HCEC 1CT (cell line): ENCODE measurements at places on chromosomes 6 and 20.

DNA sequence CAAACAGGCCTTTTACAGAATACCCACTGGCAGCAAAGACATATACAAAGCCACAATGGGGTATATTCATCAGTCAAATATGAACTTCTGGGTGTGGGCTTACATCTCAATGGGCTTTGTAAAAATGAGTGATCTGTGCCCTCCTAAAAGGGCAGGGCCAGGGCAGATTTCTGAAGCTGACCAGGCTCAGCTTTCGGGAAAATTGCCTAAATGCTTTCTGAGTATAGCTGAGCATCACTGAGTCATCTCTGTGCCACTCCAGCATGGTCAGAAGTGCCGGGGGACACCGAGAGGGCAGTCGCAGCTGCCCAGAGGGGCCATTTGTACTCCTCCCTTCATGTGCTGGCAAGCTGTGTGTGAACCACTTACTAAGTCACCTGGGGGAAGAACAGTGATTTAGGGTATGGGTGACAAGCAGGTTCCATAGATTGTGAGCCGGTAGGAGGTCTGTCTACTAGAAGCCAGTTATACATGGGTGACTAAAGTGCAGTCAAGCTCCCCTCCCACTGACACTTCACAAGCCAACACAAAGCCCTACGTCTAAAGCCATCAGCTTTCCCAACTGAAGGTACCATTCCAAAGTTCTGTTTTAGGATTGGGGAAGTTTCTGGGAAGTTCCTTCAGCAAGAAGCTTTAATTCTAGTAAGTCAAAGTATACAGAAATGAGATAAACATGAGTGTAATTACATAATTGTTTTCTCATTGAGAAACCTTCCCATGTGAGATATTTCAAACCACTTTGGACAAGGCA lies 147.6 kb upstream of the TAB2 start:
- DNase-seq = no peak

- no peak for DNase-seq
Observed at GRCh38 chr20:34863421-34863965, 9.2 kb downstream of the GGT7 start.

- DNase-seq = no peak
Observed at GRCh38 chr6:40753675-40754448, 166.7 kb upstream of the LRFN2 start.

DNA sequence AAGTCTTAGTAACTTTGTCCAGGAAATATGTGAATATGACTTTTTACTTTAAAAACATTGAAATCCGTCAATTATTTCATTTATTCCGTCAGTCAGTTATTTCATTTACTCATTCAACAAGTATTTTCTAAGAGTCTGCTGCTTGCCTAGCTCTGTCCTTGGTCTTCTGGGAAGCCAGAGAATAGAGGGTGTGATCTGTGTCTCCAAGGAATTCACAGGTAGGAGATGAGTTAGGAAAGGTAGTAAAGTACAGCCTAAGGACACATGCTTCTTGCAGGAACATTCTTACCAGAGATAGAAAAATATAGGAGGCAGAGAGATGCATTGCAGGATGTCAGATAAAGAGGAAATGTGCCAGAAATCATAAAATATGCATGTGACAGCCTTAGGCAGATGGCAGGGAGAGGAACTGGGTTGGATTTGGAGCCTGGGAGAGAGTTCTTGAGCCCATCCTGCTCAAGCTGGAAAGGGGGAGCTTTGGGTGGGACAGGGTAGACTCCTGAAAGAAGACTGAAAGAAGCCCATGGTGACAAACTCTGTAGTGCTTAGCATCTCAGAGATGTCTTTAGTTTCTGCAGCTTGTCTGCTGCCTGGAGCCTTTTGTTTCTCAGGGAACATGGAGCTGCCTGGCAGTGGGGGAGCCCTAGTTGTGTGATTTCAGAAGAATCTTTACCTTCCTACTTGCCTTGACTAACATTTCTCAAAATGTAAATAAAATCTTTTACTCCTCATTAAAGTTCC lies 3.5 kb downstream of the SH3BGRL2 start:
- DNase-seq = no peak

GRCh38 chr6:108675226-108676200 lies 114.8 kb downstream of the FOXO3 start:
- DNase-seq = no peak

- no peak for DNase-seq
Observed at GRCh38 chr6:69146385-69146784, 511.3 kb downstream of the ADGRB3 start.

DNA sequence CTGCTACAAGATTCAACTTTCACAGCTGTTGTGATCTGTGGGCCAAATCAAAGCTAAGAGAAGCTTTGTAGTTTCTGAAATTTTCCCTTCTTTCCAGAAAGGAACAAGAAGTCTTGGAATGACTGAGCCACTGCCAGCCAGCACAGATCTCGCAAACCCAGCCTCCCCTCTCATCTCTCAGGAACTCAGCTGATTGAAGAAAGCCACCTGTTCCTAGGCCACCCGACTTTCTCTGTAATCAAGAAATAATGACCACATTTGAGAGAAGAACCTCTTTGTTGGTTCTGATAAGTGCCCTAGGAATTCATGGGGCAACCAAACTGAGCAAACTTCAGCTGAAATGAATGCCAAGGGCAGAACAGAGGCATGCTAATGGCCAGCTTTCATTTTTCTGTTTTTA lies 61.7 kb downstream of the HDGFL1 start:
- no peak for DNase-seq

- DNase-seq = no peak
Observed at GRCh38 chr20:5067877-5068645, 51.7 kb downstream of the PCNA start.

DNA sequence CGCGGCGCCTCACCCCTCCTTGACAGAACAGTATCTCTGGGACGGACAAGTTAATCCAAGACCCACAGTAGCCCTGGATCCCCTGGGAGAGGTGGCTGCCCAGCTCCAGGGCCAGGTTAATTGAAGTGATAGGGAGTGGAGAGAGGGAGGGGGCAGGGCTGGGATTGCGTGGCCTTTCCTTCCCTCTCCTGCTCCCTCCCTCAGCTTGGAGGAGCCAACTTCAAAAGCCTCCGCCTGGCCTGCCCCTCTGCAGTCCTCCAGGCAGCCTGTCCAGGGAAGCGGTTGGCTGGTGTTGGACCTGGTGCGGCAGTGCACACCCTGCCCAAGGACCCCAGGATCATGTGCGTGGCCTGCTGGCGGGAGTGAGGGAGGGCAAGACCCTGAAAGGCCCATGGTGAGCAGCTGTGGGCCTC lies at the start of gene C20orf204:
TSS of gene C20orf204 (plus strand) at position 250 of the 413 bp plus-strand sequence. CDS start at position 392, 142 bp downstream.
- no peak for DNase-seq

DNA sequence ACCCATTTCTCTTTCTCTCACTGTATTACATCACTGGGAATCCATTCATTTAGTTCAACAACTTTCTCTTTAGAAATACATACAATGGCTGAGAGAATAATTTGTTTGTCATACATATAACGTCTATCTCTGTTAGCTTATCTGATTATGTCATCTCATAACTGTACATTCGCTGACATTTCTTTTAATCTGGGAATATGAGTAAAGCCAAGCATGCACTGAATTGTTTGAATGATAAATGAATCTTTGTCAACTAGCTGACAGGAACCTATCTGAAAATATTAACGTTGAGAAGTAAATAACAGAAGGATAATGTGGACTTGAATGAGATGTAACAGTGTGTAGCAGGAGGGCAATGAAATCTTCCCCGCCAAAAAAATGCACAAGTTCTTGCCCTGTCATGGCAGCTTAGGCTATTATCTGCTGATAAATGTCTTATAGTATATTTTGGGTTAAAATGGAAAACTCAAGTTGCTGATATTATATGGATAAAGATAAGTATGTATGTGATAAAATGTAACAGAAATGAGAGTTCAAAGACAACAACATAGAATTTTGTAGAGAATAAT lies 581.2 kb upstream of the ADGRB3 start:
- no peak for DNase-seq

GRCh38 chr6:148760568-148761526 lies 14.0 kb downstream of the UST start:
- peak; percentile 88 for DNase-seq

GRCh38 chr20:41992481-41992880 lies 374.3 kb upstream of the CHD6 start:
- no peak for DNase-seq

GRCh38 chr6:108565091-108565766 lies 4.5 kb downstream of the FOXO3 start:
- peak; percentile 16 for DNase-seq

DNA sequence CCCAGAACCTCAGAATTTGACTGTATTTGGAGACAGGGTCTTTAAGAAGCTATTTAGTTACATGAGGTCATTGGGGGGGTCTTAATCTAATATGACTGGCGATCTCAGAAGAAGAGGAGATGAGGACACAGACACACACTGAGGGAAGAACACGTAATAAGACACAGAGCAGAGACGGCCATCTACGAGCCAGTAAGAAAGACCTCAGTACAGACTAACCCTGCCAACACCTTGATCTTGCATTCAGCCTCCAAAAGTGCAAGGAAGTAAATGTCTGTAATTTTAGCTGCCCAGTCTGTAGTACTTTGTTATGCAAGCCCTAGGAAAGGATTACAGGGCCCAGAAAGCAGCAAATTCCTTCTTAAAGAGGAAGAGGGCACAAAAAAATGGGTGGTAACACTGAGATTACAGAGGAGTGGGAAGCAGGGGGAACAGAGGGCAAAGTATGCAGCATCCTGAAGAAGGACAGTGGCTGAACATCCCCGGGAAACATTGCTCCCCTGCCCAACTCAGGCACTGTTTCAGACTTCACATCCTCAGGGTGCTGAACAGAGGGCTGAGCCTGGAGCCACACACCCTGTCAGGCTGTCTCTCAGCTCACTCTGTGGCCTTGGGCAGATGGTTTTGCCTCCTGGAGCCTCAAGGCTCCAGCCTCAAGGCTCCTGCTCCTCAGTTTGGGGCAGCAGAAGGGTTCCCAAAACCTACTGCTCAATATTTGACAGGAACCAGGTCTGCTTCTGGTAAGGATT lies 27.9 kb upstream of the SIRPG start:
- no peak for DNase-seq

DNA sequence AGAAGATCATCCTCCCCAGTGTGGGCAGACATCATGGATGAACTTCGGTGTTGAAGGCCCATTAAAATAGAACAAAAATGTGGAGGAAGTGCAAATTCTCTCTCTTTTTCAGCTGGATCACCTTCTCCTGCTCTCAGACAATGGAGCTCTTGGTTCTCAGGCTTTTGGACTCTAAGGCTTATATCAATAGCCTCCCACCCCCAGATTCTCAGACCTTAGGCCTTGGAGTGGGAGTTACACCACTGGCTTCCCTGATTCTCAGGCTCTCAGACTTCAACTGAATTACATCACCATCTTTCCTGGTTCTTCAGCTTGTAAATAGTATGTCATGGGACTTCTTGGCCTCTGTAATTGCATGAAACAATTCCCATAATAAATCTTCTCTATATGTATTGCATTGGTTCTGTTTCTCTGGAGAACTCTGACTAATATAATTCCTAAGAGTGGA lies 36.6 kb downstream of the NSFL1C start:
- DNase-seq = peak; percentile 94

DNA sequence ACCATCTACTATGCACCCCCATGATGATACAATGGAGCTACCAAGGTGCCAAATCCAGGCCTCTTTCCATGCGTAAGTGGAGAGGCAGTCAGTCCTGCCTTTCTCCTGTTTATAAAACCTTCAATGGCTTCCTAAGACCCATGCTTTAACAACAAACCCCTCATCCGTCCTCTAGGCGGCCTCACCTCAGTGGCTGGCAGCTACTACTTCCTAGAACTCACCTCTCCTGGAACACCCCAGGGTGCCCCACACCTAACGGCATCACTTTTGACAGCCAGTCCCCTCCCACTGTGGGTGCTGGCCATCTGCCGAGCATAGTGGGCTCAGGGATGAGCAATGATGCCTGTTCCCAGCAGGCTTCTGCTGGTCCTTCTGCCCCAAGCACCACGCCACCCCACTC lies 80.0 kb upstream of the TAB2 start:
- no peak for DNase-seq

GRCh38 chr20:53513489-53514298 lies 79.9 kb downstream of the ZNF217 start:
- DNase-seq = no peak

DNA sequence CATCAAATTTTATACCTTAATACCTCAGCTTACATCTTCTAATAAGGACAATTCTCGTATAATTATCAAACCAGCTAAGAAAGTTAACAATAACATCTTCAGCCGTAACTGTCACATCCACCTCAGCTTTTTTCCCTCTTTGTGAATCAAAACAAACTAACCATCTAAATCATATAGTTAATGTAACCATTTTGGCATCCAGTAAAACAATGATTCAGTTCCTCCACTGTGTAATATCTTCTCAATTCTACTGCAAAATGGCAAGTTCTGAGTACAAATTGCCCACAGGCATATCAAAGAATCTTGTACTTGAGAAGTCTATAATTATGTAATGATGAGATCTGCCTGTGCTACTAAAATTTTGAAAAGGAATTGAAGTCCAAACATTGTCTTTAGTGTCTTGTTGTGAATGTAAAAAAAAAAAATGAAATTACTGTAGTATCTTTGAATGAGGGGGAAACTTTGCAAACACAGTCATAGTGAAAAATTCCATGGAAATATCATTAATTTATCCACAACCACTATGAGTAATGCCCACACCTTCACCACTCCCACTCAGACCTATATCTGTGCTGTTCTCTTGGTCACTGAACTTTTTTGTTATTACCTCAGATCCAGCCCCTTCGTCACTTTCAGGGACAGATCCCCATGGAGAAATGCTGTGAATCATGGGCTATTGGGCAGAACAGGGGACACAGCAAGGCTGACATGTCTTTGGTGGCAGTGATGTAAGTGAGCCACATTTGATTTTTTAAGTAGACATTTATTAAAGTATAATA lies 178.6 kb upstream of the RAB32 start:
- no peak for DNase-seq

GRCh38 chr6:15077006-15077405 lies 168.9 kb upstream of the JARID2 start:
- no peak for DNase-seq

DNA sequence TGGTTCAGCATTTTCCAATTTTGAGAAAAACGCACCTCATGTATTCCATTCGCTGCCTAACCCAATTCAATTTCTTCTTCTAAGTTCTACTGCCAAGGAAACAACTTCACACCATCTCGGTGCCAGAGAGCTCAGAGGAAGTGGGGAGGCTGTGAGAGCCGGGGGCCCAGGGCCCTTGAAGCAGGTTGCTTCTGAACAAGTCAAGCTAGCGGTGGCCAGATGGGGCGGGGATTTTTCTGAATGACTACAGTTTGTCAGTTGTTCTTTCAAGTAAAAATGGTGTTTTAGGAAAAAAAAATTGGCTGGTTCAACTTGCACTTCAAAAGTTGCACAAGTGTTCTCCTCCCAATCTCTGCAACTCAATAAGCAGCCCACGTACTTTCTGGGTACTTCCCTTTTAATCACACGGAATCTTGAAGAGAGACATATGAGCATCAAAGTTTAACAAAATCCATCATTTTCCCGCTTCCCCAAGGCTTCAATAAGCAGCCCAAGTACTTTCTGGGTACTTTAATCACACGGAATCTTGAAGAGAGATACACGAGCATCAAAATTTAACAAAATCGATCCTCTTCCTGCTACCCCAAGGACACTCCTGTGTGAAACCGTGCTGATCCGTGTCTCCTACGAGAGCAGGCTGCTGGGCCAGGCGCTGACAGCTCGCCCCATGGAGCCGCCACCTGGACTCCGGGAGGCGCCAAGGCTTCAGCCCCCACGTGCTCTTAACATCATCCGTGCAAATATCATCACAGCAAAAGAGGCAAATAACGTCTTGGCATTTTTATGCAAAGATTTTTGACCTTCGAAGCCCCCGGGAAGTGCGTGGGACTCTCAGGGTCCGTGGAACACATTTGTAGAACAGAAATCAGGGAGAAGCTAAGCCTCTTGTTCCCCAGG lies 186.7 kb upstream of the PDE10A start:
- DNase-seq = no peak
